ENCODE measurements at places on chromosomes 16 and 17.

DNA sequence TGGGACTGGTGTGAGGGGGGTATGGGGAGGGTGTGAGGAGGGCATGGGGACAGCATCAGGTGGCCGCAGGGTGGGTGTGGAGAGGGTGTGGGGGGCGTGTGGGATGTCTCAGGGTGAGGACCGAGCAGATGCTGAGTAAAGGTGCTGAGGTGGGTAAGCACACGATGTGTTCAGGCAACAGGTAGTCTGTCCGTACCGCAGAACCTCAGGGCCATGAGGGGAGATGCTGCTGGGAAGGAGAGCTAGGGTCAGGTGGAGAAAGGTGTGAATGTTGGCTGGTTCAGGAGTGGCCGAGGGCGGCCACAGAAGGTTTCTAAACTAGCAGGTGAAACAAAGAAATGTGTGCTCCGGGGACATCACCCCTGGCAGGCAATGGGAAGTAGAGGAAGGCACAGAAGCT is 80.0 kb upstream of the CDH5 start:
- no peak for DNase-seq

DNA sequence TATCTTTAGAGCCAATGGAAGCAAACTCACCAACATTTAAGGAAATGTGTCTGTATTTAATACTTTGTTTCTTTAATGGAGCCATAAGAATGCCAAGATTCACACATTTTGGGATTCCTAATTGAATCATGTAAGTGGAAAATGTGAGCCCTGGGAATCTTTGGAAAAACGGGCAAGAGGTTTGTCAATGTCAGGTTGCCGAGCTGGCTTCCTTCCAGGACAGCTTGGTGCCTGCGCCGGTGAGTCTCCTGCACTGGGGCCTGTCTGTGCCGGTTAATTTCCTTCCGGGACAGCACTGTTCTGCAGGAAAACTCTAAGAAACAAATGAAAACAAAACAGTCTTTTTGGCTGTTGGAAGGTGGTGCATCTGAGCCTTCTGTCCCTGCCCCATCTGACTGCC is 210.6 kb downstream of the HAPSTR1 start:
- no peak for DNase-seq

DNA sequence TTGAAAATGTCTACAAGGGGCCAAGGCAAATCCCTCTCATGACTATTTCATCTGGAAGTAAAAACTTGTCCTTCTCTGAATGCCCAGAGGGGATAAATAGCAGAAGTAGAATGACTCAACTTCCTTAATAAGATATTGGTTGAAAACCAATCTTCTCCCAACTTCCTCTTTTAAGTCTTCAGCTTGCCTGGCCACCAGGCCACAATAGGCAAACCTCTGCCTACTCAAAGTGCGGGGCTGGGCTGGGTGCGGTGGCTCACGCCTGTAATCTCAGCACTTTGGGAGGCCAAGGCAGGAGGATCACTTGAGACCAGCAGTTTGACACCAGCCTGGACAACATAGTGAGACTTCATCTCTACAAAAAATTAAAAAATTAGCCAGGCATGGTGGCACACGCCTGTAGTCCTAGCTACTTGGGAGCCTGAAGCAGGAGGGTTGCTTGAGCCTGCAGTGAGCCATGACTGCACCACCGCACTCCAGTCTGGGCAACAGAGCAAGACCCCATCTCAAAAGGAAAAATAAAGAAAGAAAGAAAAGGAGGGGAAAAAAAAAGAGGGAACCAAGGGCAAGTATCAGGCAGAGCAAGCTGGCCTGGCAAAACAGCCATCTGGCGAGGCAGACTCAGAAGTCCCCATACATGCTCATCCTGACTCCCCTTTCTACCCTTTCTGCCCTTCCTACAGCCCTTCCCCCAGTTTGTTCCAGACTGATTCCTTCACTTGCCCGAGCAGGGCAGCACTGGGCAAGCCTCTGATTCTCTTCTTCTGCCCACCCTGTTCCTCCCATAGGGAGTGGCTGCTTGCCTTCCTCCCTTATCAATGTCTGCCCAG is 20.6 kb downstream of the MAP3K14 start:
- no peak for DNase-seq

- DNase-seq = no peak
These were observed 6.6 kb downstream of the PRAC1 start for GRCh38 chr17:48715496-48716399.

DNA sequence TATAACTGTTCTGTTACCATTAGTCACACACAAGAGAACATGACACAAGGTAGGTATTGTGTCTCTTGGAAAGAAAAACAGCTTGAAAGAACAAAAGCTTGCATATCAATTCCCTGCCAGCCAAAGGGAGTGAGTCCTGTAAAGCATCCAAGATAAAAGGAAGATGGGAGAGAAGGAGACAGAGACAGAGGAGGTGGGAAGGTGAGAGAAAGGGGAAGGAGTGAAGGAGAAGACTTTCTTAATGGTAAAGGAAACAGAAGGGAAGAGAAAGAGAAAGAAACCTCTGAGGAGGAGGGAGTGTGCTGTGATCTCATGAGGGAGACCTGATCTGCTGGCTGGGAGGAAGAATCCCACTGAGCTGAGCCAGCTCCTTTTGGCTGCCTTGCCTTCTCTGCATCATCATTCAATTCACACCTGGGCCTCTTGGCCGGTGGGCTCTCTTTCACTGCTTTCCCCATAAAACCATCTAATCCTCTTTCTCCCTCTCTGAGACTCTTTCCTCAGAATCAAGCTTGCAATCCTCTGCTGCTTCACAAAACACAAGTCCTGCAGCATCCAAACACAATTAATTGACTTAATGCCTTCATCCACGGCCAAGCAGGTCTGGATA is 271.6 kb downstream of the ABCC12 start:
- no peak for DNase-seq

DNA sequence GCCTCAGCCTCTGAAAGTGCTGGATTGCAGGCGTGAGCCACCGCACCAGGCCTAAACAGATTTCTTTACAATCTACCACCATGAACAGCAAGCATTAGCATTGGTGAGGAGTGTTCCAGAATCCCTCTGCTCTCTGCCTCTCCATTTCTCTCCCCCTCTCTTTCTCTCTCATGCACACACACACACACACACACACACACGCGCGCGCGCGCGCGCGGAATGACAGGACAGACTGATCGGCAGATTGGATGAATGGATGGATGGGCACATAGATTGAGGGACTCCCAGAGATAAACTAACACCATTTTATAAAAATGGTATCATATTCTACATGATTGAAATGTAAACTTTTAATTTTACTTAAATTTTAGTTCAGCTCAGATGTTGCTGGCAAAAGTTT is 3.3 kb downstream of the CARD14 start:
- no peak for DNase-seq

GRCh38 chr16:53744449-53744848 is 40.5 kb downstream of the FTO start:
- DNase-seq = no peak

DNA sequence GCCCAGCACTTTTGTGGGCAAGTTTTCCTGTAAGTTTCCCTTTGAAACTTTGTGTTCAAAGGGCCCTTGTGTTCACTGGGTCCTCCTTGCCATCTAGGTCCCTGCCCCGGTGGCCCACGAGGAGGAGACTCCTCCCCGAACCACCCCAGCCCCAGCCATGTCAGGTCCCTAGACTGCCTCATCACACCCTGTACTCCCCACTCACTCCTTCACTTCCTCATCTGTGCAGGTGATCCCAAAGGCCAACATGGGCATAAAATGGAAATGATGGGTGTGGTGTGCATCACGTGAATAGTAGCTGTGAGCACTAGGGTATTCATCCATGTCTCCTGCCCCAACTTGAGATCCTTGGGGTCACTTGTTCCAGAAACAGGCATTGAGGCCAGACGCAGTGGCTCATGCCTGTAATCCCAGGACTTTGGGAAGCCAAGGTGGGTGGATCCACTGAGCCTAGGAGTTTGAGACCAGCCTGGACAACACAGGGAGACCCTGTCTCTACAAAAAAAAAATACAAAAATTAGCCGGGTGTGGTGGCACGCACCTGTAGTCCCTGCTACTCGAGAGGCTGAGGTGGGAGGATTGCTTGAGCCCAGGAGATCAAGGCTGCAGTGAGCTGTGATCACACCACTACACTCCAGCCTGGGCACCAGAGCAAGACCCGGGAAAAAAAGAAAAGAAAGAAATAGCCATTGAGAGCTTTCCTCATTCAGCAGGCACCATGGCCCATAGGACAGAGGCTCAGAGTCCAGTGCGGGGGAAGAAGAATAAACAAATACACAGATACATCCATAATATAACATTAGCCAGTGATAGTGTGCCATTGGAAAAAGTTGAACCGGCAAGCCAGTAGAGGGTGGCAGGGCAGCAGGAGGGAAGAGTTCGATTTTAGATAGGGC is 74.5 kb downstream of the KATNIP start:
- no peak for DNase-seq

GRCh38 chr17:73982871-73983270 is 220.6 kb upstream of the RPL38 start:
- DNase-seq = no peak

DNA sequence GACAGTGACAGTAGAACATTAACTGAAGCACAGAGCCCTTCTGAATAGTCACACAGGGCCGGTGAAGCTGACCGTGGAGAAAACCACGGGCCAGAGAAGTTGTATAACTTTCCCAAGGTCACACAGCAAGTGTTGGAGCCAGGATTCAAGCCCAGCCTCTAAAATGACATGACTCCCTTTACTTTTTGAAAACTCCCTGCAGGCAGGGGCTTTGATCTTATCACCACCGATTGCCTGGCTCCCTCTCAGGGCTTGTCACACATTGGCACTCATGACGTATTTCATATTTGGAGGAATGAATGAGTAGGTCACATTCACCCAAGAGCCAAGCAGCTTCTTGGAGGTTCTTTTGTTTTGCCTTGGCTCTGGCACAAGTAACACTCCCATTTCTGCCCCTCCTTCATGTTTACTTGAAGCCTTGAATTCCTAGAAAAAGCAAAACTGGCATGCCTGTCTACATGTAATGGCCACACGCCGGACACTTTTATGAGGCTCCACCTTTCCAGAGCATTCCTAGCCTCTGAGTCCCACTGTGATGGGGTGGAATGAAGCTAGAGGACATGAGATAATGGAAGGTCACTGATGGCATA is 13.3 kb upstream of the RBBP6 start:
- no peak for DNase-seq

DNA sequence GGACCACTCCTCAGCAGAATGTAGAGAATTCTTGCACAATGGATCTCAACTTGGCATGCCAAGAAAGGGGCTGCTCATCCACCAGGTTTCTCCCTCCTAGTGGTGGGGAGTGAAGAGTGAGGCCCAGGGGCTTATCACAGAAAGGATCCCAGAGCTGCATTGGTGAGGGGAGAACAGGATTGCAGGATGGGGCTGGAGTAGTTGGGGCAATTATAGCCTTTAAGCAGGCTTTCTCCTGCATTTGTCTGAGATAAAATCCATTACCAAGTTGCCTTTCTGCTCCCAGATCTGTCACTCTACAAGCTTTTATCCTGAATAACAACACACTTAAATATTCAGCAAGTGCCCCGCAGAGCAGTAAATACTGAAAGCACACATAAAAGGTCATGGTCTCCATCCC is 130.8 kb upstream of the CES5A start:
- DNase-seq = no peak
